NCI-H1930 (cell line): ENCODE measurements at places on chromosomes 3 and 15.

DNA sequence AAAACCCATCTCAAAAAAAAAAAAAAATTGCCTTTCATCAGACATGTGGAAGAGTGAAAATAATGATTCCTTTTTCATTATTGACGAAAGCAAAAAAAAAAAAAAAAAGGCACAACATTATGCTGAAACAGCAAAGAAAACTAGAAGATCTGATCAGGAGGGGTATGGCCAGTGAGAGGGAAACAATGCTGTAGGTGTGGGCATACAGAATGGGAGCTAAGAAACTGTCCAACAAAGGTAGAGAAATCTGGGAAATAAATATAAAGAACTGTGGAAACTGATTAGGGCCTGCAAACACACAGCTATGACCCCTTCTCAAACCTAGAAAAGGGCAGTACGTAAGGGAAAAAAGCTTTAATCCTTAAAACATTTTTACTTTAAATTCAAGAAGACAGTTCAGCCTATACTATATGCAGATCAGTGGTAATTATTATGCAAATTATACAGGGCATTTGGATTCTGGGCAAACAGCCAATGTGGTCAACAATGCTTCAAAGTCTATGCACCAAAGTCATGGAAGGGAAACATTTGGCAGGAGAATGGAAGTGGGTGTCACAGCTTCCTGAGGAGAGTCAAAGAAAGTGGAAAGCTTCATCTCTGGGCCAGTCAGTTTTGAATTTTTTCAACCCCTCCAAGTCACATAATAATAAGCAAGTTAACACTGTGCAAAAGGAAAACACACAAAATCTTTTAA lies 68.3 kb upstream of the SLC12A8 start:
- no peak for DNase-seq

DNA sequence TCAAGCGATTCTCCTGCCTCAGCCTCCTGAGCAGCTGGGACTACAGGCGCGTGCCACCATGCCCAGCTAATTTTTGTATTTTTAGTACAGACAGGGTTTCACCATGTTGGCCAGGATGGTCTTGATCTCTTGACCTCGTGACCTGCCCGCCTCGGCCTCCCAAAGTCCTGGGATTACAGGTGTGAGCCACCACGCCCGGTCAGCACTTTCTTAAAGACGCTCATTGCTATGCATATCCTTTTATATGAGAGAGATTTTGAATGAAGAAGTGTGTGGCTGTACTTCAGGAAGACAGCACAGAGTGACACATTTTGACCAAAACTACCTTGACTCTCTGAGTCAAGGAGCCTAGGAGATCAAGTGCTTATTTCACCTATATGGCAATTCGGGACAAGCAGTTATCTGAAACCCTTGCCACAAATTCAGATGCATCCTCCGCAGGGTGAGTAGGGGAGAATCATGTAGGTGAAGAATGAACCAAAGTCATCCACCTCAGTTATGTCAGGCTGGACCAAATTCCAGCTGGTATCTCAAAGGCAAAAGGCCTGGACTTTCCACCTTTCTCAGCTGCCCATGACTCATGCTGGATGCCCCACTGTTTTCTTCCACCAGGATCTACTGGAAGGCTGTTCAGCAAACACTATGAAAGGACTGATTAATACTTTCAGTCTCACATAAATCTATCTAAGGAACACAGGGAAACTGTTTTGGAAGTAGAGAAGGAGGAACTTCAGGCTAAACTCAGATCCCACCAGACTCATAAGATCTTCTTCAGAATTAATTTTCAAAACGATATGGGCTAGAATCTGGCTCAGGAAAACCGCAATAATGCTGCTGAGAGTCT lies 31.9 kb downstream of the SUSD5 start:
- DNase-seq = no peak

DNA sequence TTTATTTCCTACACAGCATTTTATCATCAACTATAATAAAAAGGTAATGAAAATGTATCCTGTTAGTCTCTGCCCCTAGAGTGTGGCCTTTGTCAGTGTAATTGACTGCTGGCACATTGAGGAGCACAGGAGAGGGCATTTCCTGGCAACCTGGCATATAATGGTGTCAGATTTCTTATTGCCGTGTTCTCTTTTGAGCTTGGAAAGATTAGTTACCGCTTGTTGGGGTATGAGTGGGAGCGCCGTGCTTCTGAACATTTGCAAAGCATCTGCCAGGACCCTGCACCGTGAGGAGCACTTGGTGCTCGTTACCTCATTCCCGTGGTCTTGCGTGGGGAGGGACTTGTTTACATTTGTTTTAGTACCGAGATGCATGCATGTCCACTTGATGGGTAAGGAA lies 124.4 kb downstream of the PTPRG start:
- DNase-seq = no peak

GRCh38 chr3:173921732-173922131 lies 524.2 kb downstream of the NLGN1 start:
- no peak for DNase-seq

- DNase-seq = no peak
These were observed 1035.3 kb downstream of the ROBO1 start for GRCh38 chr3:78732471-78732870.
